ENCODE measurements at places on chromosomes 1 and 21.

DNA sequence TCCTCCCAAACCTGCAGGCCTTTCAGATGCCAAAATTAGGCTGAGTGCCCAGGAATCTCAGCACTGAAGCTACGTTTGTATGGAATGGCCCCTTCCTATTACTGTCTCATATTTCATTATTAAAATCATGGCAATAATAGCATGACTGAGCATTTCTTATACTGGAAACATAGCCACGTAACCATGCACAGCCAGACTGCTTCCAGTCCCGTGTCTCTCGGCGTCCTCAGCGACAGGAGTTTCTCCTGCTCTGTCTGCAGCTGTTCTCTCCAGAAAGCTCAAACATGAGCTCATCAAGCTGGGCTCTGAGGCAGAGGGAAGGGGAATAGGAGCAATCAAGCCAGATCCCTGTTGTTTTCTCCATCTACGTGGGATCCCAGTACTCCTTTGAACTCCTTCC, 104.0 kb downstream of the CDC7 start:
- no peak for DNase-seq

GRCh38 chr1:47190857-47191256, 1.0 kb upstream of the PDZK1IP1 start:
- no peak for DNase-seq

DNA sequence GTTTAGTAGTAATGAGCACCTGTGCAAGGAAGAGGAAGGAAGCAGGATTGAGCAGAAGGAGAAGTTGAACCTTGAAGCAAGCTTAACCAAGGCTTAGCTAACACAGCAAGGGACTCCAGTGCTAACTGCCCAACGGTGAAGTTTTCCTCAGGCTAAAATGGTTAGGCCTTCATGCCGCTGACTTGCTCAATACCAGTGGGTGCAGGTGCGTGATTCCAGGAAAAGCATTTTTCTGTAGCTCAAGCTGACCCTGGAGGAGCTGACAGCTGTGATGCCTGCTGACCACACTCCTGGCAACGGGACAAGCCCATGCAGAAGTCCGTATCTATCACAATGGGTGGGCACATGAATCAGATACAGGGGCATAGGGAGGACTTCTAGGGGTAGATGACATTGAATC, 76.5 kb upstream of the FGGY start:
- DNase-seq, result no peak

DNA sequence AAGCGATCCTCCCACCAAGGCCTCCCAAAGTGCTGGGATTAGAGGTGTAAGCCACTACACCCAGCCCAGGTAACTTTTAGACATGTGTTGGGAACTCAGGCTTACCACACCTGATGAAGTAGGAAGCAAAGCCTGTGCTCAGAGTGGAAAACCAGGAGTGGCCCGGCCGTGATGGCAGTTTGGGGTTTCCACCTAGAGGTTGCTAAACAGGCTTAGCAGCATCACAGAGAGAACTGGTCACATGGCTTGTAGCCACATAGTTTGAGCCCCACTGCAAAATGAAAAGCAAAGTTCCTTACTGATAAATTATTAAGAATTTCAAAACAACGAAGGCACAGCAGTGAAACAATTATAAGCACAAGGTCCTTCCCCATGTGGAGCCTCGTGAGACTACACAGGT, 142.6 kb upstream of the CXADR start:
- no peak for DNase-seq

GRCh38 chr1:227170361-227171166, 147.7 kb downstream of the CDC42BPA start:
- no peak for DNase-seq

DNA sequence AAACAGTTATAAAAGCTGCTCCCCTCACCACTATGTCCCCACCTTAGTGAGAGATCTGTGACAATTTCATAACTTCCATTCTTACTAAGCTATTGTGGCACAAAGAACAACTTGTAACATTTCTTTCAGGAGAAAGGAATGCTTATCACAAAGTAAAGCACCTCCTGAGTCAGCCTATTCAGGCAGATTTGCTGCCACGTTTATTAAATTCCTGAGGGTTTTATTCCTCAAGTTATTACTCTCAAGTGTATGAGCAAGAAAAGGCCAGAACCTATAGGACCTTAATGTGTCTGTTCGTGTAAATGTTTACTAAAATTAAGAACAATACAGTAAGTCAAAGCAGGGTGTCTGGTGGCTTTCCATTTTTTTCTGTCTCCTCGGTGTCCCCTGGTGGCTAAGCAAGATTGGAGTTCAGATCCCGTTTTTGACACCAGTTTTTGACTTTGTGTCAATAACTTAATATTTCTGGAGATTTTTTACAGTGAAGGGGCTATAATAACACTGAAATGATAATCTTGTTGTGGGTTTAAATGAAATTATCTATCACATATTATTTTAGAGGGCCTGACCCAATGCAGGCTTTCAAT, 1539.6 kb downstream of the BRINP3 start:
- DNase-seq, result no peak

- no peak for DNase-seq
Measured at GRCh38 chr1:167488786-167489185, 29.5 kb downstream of the CD247 start.

GRCh38 chr1:36307601-36308330, 1.6 kb downstream of the SH3D21 start:
- DNase-seq, result no peak

DNA sequence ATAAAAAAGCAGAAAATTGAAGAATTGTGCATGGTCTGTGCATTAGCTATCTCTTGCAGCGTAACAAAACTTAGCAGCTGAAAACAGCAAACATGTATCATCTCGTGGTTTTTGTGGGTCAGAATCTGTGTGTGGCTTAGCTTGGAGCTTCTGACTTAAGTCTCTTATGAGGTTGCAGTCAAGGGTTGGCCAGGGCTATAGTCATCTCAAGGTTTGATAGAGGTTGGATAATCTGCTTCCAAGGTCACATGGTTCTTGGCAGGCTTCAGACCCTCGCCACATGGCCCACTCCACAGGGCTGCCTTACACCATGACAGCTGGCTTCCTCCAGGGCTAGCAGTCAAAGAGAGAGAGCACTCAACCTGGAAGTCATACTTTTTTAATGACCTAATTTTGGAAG, 35.9 kb downstream of the CNST start:
- no peak for DNase-seq

DNA sequence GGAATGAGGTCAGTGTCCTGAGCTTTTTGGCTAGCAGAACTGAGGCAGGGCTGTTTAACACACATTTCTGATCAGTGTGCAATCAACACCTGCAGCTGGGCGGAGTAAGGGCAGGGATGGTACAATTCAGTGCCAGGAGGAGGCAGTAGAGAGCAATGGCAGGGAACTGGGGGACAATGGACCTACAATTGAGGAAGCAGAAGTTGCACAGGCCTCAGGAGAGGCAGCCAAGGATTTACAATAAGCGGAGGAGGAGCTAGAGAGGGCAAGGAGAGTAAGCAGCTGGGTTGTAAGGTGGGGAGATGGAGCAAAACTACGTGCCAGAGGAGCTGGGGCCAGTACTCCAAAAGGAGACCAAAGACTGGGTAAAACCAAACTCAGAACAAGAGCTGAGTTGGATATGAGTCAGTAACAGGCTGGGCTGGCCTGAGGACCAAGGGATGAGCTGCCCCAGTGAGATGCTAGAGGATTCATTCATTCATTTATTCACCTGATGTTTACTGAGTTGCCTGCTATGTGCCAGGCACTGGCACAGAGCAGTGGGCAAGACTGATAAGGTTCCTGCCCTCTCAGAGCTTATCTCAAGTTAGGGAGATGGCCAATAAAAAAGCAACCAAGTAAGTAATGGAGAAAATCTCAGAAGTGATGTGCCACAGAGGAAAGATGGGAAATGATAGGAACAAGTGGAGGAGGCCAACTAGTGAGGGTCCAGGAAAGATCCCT, 10.4 kb upstream of the GALE start:
- peak; percentile 55 for DNase-seq

- peak; percentile 62 for DNase-seq
Measured at GRCh38 chr1:26820784-26821269, 5.7 kb upstream of the ZDHHC18 start.

DNA sequence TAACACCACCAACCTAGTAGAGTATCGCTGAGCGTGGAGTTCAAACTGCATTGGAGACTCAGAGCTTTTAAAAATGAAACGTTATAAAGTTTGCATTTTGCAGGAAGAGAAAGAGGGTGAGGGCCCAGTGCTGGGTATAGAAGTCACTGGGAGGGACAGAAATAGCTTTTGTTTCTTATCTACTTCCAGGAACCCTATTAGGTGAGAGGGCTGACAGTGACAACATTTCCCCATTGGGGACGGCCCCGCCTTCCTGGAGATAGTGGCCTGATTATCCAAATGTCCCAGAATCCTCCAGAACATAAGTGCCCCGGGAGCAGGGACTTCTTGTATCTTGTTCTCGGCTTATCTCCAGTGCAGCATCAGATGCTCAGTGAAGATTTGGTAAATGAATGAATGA, 574.9 kb downstream of the PTPRU start:
- no peak for DNase-seq

DNA sequence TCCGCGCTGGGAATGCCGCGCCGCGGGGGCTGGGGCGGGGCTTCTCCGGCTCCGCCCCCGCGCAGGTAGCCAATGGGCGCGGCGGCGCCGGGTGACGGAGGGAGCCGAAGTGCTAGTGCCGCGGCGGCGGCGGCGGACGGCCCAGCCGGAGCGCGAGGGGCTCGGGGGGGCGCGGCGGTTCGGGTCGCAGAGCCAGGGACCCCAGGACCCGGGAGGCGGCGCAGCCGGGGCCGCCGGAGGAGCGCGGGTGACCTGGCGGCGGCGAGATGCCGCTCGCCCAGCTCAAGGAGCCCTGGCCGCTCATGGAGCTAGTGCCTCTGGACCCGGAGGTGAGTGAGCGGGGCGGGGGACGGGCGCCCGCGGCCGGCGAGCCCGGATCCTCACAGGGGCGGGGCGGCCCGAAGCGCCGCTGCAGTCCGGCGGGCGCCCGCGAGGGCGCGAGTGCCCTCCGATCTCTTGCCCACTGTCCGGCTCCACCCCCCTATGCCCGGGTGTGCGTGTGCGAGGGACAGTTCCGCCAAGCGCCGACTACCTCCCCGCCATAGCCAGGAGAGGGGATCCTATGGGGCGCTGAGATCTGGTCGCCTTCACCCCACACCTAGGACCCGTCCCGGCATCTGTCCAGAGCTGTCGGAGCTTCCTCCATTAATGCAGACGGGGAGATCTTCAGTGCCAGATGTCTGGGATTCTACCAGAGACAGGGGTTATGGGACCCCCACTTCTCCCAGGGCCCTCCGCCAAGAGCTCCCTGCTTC, at the start of gene RPS6KA1:
TSS of gene RPS6KA1 (plus strand) at position 107 of the 755 bp plus-strand sequence. CDS start at position 267, 160 bp downstream.
- DNase-seq, result peak; percentile 95

DNA sequence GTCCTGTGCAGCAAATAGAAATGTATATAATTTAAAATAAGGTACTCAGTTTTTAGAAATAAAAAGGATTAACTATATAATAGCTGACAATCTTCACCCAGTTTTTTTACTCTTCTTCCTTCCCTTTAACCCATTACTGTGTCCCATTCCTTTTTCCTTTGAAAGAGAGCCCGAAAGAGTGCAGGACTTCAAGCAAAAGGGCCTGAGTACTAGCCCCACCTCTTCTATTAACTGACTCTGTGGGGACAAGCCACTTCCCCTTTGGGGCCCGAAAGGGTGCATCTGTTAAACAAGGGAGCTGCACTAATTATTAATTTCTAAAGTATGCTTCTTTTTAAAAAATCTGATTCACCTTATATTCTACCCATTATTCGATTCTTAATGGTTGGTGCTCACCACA, 3.3 kb downstream of the USP24 start:
- DNase-seq, result no peak

DNA sequence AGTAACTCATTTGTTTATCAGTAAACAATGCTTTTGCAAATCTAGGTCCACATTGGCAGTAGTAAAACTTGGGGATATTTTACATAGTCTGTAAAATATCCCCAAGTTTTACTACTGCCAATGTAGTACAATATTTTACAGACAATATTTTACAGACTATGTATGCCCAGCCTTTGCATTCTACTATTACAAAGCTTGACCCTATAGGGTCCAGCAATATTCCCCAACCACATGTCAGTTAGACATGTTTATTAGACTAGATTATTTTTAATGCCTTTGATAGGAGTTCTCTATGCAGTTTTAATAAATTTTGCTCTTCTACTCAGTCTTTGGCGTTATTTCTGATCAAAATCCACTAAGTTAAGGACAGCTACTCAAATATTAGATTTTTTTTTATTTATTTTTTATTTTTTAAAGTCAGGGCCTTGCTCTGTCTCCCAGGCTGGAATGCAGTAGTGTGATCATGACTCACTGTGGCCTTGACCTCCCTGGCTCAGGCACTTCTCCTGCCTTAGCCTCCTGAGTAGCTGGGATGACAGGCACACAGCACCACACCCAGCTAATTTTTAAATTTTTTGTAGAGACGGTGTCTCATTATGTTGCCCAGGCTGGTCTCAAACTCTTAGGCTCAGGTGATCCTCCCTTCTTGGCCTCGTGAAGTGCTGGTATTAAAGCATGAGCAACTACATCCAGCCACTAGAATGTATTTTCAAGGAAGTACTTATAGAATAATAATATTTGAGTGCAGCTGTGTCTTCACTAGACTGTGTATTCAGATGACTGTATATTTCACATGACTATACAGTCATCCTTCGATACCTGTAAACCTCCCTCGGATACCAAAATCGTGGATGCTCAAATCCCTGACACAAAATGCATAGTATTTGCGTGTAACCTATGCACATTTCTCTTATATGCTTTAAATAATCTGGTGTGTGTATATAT, 19.8 kb downstream of the MIER1 start:
- DNase-seq, result no peak

- no peak for DNase-seq
Measured at GRCh38 chr1:175036476-175036875, 13.3 kb upstream of the MRPS14 start.

- DNase-seq, result no peak
Measured at GRCh38 chr1:17304826-17305175, 3.2 kb upstream of the PADI4 start.

DNA sequence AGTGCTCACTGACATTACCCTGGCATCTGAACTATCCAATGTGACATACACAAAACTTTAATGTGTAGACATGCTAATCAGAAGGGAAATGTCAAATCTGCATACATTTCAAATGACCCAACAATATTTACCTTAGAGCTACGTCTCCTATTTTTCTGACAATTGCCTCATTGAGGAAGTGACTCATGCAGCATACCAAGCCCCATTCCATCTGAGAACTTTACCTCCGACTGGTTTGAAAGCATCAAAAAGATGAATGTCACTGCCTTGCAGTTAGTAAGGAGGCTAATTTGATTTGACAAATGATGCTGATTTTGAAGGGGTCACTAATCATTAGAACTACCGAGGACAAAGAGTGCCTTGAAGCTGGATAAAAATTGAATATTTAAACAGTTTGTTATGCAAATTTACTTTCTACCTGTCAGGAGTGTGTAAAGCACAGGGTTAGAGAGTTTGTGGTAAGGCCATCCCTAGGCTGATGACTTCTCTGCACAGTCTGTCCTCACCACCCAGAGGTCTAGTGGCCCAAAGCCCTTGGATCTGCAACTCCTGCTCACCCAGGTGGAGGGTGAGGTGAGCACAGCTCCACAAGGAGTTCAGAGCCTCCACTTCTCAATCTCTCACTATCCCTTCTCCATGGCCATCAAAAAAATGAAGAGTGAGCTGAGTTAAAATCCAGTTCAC, 500.3 kb upstream of the C1orf87 start:
- DNase-seq, result no peak

GRCh38 chr1:160118928-160119327, 3.4 kb downstream of the ATP1A2 start:
- no peak for DNase-seq

All from GM12892 (cell line).